T-helper 17 cell (primary cell): ENCODE measurements at places on chromosomes 2 and 18.

DNA sequence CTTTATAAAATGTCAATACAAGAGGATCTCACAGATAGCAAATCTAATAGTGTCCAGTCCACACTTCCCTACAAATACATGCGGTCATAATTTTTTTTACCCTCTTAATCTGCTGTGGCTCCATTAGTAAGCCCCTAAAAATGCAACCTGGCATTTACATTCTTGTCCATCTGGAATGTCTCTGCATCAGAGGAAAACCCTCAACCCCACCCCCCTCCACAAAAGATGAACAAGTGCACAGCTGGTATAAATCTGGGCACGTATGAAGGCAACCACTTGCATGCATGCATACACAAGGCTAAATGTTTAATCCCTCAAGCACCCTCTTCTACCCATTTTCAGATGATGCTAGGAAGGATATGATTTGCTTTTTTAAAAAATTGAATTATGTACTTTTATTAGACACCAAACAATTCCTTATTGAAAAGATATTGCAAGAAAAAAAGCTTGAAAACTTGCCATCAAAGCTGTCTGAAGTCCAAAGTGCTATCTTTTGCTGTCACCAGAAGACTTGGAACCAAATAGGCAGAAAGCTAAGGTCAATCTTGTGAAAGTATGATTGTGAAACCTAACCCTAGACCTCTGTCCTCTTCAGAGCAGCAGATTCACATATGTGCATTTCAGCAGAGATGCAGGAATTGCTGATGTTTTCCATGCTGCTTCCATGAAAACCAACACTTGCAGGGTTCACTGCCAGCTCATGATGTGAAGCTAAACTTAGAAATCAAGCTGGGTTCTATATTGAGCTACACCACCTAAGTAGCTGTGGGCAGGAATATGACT is 39.0 kb downstream of the IRS1 start:
- DNase-seq: no peak

DNA sequence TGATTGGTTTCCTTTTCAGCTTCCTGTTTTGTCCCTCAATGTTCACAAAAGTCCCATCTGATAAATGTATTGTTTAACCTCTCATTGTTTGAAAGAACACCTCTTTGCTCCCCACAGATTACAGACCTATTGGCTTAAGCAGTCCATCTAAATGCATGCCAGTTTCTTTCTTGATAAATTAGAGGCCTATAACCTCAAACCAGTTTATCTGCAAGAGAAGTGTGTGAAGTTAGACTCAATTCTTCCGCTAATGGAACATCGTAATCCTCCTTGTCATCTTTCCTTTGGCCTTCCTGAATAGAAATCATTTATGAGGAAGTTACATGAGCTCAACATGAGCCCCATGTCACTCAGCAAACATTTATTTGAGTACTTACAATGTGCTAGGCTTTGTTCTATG is 74.0 kb downstream of the FRZB start:
- DNase-seq: no peak

- no peak for DNase-seq
Observed at GRCh38 chr2:149087751-149088150, 49.3 kb downstream of the LYPD6B start.

GRCh38 chr18:28065031-28065792 is 111.7 kb downstream of the CDH2 start:
- DNase-seq: no peak

- DNase-seq: no peak
Observed at GRCh38 chr18:55317864-55318263, 270.1 kb downstream of the TCF4 start.

GRCh38 chr2:10520154-10520553 is 72.0 kb upstream of the ODC1 start:
- DNase-seq: no peak

GRCh38 chr2:85675866-85676548 is 8.0 kb upstream of the SFTPB start:
- DNase-seq: no peak

- DNase-seq: no peak
Observed at GRCh38 chr2:85319796-85320195, 8.0 kb downstream of the TGOLN2 start.

- DNase-seq: no peak
Observed at GRCh38 chr2:205768341-205768740, 86.0 kb downstream of the NRP2 start.

GRCh38 chr2:5176764-5177163 is 515.4 kb upstream of the SOX11 start:
- DNase-seq: no peak

- DNase-seq: no peak
Observed at GRCh38 chr2:111194835-111195621, 74.3 kb downstream of the BCL2L11 start.
